NCI-H1092 treated with DMSO at 0.1 percent for 48 hours (cell line): ENCODE measurements at places on chromosomes 1 and 21.

- no peak for DNase-seq
These were observed 33.3 kb upstream of the SUCO start for GRCh38 chr1:172499636-172500141.

DNA sequence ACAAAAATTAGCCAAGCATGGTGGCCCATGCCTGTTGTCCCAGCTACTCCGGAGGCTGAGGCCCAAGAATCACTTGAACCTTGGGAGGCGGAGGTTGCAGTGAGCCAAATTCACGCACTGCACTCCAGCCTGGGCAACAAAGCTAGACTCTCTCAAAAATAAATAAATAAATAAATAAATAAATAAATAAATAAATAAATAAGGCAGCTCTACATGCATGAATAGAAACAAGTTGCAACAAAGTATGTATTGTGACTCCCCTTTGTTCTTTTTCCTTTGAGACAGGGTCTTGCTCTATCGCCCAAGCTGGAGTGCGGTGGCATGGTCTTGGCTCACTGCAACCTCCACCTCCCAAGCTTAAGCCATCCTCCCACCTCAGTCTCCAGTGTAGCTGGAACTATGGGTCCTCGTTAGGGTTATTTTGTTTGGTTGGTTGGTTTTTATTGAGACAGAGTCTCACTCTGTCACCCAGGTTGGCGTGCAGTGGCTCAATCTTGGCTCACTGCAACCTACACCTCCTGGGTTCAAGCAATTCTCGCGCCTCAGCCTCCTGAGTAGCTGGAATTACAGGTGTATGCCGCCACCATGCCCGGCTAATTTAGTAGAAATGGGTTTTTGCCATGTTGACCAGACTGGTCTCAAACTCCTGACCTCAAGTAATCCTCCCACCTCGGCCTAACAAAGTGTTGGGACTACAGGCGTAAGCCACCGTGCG lies 8.0 kb downstream of the USP48 start:
- no peak for DNase-seq

- DNase-seq: no peak
These were observed 12.0 kb downstream of the MDM4 start for GRCh38 chr1:204528241-204528640.

- no peak for DNase-seq
These were observed 112.4 kb upstream of the ZNF648 start for GRCh38 chr1:182173808-182174512.

DNA sequence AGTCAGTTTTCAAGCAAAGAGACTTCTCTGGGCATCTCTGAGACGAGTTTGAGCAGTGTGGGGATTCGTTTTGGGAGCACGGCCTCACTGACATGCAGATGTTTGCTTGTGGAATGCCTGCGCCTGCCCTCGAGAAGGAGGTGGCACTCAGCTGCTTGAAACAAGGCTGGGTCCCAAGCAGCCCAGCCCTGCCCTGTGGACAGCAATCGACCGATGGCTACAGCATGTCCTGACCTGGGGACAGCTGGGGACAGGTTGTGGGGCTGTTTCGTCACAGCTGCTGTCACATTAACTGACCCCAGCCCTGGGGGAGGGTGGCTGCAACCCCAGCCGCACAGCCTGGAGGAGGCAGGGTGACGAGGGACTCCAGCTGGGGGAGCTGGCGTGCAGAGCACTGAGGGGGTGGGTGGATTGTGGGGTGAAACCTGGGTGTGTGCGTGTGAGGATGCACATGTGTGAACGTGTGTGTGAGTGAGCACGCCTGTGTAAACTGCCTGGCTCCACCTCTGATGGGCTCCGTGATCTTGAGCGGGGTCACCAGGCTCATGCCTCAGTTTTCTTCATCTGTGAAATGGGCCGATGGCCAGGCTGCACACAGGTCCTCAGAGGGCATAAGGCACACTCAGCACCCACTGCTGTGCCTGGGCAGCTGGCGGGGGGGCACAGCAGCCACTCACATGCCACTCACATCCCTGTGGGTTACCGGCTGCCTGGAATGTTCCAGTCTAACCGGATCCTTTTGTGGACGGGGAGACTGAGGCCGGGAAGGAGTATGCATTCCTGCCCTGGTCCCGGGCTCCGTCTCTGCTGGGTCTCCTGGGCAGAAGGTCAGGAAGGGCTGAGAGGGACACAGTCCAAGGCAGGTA lies 49.3 kb downstream of the COL18A1 start:
- no peak for DNase-seq

- DNase-seq: no peak
These were observed 14.5 kb downstream of the RGS4 start for GRCh38 chr1:163083690-163084089.

DNA sequence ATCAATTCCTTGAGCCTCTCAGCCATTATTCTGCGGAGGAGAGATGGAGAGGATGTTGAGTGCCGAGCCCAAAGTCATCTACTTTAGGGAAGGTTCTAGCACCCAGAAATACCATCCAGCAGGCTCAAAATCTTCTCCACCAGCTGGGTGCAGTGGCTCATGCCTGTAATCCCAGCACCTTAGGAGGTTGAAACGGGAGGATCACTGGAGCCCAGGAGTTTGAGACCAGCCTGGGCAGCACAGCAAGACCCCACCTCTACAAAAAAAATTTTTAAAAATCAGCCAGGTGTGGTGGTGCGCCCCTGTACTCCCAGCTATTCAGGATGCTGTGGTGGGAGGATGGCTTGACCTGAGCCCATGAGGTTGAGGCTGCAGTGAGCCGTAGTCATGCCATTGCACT lies 39.5 kb upstream of the CAPZB start:
- no peak for DNase-seq

DNA sequence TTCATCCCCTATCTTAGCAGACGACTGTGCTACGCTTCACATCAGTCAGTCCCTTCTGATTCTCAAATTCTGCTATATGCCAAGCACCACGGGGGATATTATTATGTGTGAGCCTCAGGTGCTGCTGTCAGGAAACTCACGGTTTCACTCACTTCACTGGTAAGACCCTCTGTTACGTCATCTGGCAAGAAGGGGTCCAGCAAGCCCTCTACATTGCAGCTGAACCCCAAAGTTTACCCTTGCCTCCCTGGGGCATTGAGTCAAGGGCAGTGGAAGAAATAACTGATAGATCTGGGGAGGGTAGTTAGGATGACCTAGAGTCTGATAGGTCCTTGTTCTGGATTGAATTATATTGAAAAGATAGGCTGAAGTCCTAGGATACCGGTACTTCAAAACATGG lies 237.4 kb downstream of the RRAGC start:
- DNase-seq: no peak

GRCh38 chr1:207032528-207033017 lies at the start of gene C1orf116:
Gene C1orf116 (minus strand): TSS chr1:207032756. CDS start chr1:207027598, 5,158 bp downstream.
- no peak for DNase-seq

DNA sequence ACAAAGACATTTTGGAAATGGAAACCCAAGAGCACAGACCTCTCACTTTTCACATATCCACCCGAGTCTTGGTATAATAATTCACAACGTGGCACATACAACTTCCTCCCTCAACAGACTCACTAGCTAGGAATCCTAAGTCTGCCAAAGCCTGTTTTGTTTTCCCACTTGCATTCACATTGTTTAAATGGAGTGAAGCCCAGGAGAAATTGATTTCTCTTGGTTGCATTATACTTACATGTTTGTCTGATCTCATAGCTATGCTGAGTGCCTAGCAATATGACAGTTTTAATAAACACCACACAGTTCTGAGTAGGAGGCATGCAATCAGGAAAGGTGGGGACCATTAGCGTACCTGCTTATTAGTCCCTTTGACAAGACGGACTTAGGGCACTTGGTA lies 348.6 kb upstream of the ADGRL4 start:
- no peak for DNase-seq

DNA sequence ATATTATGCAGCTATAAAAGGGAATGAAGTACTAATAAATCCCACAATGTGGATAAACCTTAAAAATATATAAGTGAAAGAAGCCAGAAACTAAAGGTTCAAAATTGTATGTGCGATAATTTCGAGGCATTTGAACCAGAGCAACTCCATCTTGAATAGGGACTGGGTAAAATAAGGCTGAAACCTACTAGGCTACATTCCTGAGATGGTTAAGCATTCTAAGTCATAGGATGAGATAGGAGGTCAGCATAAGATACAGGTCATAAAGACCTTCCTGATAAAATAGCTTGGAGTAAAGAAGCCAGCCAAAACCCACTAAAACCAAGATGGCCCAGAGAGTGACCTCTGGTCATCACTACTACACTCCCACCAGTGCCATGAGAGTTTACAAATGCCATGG lies 103.1 kb downstream of the SLC16A1 start:
- no peak for DNase-seq

GRCh38 chr1:26552720-26553119 lies 23.2 kb downstream of the RPS6KA1 start:
- DNase-seq: no peak

- DNase-seq: no peak
These were observed 105.5 kb downstream of the LRIG2 start for GRCh38 chr1:113178522-113178921.
